ENCODE measurements at places on chromosomes 13 and 19.
A peak's percentile ranks its signal among the peaks of the same experiment; 100 is the strongest.

DNA sequence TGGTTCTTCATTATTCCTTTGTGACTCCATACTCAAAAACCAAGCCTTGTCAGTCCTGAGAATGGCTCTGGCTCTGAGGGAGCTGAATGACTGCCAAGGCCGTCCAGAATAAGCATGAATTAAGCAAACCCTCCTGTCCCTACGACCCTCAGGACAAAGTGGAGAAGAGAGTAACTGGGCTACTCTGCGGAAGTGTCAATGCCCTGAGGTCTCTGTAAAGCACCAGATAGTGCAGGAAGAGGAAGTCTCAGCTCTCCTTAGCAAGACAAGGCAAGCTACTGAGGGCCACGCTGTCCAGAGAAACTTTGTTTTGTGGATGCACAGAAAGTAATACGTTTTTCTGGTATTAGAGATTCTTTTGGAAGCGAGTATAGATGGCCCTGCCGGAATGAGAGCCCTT lies 94.1 kb downstream of the RNASEH2B start:
- DNase-seq, result no peak

DNA sequence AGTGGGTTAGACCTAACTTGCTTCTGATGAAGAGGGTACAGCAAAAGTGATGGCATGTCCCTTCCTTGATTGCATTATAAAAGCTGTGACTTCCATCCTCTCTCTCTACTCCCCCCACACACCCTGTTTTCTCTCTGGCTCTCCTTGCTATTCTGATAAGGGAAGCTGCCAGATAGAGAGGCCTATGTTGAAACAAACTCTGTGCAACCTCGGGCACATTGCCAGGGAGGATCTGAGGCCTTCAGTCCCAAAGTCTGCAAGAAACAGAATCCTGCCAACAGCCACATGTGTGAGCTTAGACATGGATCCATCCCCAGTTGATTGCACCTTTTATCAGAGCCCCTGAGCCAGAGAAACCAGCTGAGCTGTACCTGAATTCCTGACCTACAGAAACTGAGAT lies 44.8 kb upstream of the ARGLU1 start:
- no peak for DNase-seq

DNA sequence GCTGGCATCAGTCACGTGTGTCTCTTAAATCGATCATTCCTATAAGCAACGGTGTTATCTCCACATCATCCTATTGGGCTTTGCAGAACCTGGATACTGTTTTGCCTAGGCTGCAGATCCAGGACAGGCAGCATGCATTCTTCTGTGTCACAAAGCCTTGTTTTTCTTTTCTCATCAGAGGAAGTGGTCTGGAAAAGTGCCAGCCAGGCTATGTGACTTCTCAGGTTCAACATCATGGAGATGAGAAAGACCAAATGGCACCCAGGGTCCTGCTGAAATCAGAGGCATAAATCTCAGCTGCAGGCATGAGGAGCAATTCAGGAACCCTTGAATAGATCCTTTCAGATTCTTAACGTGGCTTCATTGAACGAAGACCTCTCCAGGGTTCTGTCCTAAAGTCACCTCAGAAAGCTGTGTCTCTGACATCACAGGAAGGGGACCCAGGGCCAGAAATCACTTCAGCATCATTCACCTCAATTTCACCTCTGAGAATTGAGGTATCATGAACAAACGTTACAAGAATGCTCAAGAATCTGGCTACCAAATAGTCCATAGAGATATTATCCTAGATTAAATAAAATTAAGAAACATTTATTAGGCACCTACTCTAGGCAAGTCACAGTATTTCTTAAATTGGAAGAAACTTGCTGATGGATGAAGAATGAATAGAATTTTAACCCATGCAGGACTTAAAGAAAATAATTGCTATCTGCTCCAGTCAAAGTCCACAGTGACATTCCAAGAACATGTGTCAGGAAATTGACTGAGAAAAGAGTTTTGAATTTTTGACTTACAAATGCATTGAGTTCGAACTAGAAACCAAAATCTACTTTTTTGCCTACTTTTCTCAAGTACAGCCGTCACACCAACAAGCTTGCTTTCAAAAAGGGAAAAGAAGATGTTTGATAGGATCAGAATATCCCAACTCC lies 124.1 kb downstream of the COG6 start:
- no peak for DNase-seq

DNA sequence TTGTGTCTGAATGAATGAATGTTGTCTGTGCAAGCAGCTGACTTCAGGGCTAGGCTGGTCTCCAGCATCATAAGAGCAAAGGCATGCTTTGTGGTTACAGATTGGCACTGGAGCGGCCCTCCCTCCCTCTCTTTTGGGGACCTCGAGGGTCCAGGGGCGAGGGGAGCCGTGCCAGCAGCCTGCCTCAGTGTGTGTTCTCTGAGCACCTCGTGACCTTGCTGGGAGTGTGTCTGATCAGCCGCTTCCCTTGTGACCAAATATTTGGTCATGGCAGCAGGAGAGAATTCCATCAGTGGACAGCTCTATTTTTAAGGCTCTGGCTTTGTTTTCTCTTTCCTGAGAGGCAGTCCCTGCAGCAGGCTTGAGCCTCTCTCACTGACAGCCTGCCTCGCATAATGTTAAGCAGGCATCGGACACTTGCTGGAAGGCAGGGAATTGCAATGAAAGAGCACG lies 329.7 kb downstream of the UQCRFS1 start:
- no peak for DNase-seq

GRCh38 chr13:27201661-27202060 lies 30.1 kb upstream of the USP12 start:
- DNase-seq, result no peak

DNA sequence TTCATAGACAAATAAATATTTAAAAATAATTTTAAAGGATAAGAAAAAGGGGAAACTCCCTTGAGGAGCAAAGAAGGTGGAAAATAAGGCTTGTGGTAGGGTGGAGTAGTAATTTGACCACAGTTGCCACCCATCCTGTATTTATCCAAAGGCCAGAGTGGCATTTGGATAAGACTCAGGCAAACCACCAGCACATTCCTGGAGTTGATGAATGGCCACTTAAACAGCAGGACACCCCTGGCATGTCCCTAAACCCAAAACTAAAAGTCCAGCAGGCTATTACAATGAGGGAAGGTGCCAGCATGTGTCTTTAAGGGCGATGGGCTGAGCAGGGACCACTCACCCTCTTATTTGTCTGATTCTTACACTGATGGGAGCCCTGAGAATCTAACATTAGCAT lies 9.8 kb upstream of the FRY start:
- DNase-seq, result no peak

DNA sequence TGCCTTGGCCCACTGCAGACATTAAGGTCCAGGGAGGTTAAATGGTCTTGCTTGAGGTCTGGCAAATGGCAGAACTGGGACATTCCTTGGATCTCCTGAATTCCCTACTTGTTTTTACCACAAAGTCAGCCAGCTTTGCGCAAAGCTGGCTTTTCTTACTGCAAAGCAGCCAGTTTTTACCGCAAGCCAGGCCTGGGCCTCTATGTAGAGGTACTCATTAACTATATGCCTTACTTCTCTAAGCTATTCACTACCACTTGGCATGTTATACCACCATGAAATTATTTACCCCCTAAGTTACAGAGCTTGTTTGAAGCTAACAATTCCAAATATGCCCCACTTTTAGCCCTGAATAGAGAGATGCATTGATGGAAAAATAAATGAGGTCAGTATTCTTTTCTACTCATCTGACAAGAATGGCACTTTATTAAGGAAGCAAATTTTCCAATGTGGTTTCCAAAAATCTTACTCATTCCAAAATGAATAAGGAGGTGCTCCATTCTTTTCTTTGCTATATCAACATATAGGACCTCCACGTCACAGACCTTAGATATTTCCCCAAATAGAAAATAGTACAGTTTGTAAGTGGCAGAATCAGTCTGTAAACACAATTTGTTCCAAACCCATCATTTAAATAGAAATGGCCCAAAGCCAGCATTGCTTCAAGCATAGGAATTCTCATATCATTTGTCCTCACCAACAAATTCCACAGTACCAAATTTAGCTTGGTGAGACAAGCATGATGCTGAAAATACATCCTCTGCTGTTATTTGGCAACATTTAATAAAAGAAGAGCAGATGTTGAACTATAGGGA lies 143.9 kb upstream of the TSC22D1 start:
- no peak for DNase-seq

GRCh38 chr13:91074091-91074490 lies 273.4 kb upstream of the MIR17HG start:
- DNase-seq, result no peak

DNA sequence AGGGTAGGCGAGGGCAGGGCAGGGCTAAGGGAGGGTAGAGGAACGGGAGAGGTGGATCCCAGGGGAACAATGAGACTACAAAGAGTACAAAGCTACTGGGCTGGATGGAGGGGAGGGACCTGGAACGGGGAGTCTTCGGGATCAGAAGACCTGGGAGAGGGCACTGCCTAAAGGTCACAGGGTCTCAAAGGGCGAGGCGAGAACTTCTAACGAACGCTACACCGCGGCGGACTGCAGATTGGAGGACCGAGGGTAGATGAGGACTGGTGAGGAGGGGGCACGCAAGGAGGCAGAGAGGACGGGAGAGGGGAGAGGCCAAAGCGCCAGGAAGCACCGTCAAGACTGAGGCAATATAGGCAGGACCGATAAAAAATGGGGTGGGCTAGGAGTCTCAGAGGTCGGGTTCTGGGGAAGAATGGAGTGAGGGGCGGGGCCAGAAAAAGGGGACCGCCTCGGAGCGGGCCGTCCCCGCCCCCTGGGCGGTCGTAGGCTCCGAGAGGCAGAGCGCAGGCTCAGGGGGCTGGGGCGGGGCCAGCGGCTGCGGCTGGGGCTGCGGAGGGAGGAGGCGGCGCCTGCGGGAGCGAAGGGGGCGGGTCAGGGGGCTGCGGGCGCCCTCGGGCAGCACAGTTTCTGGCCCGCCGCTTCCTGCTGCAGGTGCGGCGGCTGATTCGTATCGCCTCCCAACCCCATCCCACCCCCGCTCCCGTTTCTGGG lies 1.3 kb upstream of the KCNC3 start:
- DNase-seq, result peak; percentile 58

- peak; percentile 23 for DNase-seq
These were observed at the start of gene EML2 for GRCh38 chr19:45638930-45639729. TSS of gene EML2 (minus strand) at chr19:45639397. CDS start at chr19:45639376, 21 bp downstream.

GRCh38 chr19:32294871-32295438 lies 50.5 kb upstream of the ZNF507 start:
- no peak for DNase-seq
